ENCODE measurements at places on chromosomes 3 and 15.

DNA sequence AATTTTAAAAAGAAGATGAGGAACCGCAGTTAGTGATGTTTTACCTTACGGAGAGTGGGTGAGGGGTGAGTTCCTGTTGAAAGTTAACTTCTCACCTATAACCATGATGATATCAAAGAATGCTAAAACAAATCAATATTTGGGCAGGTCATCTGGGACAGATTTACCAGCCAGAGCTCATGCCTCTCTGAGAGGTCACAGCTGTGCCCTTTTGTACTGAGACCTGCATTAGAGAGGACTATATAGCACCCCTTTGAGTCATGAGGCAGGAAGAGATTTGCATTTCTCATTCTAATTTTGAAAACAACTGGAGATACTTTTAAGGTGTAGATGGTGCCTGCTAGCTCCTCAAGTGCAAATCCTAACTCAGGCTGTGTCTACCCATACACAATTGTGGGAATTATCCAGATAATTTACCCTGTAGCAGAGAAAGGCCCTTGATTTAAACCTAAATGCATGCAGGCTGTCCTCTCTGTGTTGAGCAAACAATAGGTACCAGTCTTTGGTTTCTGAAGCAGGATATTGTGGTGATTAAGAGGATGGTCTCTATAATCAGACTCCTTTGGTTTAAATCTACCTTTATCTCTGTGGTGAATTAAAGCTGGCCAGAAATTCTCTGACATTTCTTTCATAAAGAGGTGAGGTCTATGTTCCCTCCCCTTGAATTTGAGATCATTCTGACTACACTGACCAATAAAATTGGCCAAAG, 5.8 kb upstream of the TM4SF4 start:
- peak; percentile 47 for DNase-seq

DNA sequence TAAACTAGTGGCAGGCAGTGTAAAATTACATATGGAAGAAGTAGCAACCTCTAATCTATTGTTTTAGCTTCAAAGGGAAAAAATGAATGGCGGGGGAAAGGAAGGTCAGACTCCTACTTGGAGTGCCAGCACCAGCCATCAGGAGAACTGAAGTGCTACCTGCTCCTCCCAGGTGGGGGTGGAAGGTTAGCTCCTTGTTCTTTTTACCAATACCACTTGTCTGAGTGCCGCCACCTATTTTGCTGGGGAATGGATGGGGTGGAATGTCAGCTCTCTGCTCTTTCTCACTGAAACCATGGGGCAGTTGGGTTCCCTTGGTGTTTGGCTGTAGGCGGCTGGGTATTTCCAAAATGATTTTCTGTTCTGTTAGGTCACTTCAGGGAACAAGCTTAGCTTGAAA, 428.7 kb upstream of the EPHA3 start:
- no peak for DNase-seq

DNA sequence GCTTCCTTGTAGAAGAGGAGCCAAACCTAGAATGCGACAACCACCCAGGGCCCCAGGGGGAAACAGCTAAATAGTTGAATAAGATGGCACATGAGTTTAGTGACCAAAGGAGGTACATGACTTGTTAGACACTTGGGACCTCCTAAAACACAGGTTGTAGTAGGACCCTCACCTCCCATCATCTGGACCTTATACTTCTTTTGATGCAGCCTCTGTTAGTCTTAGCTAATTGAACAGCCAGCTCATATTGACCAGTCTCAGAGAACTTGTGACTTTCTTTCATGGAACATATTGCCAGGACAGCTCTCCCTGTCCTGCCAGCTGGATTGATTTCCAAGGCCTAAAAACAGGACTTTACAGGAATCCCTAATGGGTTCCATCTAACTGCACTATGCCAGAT, 45.0 kb downstream of the SPSB4 start:
- DNase-seq = no peak

DNA sequence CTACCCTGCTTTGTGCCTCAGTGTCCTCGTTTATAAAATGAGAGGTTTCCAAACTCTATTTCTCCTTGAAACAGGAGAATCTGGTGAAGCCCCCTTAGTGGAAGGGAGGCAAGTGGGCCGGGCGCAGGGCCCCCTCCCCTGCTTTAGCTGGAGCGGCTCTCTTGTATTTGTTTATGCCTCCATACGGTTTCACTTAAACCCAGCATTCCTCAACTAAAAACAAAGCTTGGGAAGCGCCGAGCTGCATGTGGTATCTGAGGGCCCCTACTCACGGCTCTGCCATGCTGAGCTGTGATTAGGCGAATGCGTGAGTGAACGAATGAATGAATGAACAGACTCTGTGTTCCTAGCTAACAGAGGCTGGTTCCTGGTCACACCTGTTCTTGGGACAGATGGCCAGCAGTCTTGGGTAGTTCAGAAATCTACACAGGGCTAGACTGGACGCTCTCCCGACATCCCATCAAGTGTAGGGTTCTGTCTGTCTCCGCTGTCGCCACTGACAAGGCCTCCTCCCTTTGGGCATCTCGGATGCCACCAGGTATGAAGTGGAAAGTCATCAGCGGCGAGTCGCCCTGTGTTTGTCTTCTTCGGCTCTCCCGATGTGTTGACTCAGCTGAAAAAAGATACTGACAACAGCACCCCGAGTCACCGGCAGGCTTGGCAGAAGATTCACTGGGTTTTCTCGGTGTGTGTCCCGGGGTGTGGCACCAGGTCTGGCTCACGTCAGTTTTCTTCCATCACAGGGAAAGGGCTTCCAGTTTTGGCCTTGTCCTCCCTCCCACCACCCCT, 42.4 kb upstream of the VPS8 start:
- DNase-seq = no peak

DNA sequence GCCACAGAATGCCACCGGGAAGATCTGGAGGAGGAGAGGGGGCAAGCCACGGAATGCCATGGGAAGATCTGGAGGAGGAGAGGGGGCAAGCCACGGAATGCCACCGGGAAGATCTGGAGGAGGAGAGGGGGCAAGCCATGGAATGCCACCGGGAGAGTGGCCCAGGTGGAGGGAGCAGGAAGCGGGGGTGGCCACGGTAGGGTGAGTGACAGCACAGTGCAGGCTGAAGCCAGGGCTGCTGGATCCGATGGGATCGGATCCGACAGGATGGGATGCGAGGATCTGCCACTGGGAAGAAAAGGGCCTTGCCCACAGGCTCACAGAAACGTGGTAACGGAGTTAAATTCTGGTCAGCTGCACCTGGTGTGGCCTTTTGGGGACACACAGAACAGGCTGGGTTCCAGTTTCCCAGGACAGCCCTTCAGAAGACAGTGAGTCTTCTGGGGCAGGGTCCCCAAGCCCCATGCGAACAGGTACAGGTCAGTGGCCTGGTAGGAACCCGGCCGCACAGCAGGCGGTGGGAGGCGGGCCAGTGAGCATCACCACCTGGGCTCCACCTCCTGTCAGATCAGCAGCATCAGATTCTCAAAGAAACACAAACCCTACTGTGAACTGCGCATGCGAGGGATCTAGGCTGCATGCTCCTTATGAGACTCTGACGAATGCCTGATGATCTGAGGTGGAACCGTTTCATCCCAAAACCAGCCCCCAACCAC, 58.8 kb downstream of the XXYLT1 start:
- no peak for DNase-seq

GRCh38 chr3:41848753-41849574, 112.9 kb downstream of the ULK4 start:
- DNase-seq = no peak

- no peak for DNase-seq
Measured at GRCh38 chr15:85423256-85423655, 42.9 kb downstream of the AKAP13 start.

DNA sequence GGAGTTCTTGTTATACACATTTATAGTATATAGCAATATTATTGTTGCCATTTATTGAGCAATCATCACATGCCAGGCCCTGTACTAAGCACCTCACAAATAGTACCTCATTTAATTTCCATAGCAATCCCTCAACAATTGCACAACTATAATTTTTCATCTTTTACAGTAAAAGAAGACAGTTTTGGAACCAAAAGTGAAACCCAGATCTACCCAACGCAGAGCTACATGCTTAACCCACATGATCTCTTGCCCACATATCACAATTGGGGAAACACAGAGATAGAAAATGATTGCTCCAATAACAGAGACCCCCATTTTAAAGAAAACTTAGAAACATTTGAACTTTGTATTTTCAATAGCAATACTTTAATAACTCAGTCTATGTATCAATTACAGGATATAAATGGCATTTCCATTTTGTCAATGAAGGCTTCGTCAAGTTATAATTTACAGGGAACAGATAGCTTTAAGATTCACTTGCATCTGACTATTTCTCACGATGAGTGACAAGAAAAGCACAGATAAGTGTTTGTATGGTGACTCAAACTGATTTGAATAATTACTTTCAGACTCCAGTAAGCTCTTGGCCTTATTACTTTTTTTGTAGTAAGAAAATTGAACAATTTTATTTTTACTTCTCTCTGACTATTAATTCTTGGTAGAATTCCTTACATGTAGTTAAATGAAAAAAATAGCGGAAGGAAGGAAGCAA, 38.7 kb upstream of the CCDC50 start:
- DNase-seq = peak; percentile 25

- no peak for DNase-seq
Measured at GRCh38 chr15:73015493-73015892, 36.8 kb upstream of the NEO1 start.

DNA sequence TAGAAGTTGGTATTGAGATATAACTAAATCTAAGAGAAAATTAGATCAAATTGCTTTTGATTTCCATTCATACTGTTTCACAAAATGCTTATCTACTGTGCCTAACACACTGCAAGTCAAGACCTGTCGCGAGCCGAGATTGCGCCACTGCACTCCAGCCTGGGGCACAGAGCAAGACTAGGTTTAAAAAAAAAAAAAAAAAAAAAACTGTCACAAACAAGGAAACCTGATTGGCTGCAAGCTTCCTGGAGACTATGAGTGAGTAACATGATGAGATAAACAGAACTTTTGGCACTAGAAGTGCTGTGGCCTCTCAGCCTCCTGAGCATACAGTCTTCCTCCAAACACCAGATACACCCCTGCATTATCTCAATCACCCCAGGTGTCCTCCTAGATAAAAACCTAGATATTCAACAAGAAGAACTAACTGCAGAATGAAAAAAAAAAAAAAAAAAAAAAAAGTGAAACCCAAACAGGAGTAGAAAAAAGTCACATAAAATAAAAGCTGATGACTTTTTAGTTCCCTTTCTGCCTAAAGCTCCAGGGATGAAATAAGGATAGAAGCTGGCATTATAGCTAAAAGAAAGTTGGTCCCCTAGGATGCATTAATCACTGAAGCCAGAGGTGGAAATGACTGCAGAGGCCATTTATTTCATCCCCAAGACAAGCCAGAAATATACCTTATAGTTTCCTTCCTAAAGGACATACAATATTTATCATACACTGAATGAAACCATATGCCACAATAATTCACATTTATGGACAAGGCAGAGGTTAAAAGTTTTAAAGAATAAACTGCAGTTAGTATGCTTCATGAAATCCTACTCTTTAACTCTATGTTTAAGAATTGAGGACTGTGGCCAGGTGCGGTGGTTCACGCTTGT, 82.4 kb downstream of the P3H2 start:
- DNase-seq = peak; percentile 91

DNA sequence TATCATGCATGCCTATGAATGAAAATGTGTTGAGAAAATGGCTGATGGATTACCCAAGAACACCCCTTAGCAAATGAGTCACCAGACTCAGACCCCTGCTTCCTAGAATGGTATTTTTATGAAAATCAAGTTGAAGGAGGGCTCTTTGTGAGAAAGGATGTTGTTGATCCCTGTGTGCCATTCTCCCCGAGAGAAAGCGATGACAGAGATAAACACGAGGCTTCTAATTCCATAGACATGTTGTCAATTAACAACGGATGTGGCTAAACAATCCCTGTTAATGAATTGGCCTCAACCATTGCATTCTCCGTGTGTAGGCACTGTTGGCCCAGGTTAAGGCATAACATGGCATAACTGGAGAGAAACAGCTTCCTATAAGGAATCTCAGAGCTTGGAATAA, 5.8 kb upstream of the OXTR start:
- no peak for DNase-seq

DNA sequence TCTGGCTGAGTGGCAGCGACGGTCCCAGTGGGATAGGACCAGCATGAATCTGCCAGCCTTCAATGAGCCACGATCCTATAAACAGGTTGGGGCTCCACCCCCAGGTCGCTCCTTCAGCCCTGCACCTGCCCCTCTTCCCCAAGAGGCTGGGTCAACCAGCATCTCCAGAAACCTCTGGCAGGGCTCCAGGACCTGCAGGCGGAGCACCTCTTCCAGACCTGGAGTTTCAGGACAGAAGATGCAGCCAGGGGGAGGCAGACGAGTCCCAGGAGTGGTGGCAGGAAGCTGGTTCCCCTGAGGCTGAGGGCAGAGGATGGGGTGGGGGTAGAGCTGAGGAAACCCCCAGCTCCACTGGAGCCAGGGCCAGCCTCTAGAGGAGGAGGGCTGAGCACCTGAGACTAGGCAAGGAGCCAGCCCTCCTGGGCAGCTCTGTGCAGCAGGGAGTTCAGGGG, at the start of gene PLA2G4D:
PLA2G4D (minus strand) TSS at position 51 of the 452 bp plus-strand sequence. CDS start 103 bp downstream, outside the sequence.
- no peak for DNase-seq

DNA sequence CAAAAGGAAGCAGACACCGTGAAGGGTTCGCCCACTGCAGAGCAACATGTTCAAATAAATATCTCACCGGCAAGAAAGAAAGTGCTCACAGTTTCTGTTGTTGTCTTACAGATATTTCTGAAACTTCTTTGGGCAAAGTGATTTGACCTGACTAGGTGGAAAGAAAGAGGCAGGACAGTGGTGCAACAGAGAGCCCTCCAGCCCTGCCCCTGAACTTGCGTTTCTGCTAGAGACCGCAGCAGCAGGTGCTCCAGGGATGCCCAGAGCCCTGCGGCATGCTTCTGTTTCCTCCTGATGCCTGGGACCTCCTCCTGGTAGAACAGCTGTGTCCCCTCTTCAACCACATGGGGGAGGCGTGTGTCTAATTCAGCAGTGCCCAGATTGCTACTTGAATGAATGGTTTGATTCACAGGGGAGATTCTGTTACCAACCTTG, 123.4 kb downstream of the ATP10A start:
- peak; percentile 38 for DNase-seq

DNA sequence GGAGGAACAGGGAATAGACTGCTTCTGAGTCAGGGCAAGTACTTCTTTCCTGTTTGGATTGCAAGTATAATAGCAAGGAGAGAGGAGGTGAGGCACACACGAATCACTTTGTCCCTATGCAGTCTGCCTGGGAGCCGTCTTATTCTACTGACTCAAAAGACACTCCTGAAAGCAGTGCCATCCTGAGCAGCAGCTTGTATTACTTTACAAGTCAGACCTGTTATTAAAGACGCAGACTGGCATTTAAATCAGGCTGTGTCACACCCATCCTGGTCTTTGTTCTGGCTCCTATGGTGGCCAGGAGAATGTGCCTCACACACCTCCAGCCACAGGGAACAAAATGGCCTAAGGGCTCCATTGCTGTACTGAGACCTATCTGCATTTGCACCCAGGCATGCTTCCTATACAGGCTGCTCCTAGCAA, 17.9 kb upstream of the SQOR start:
- peak; percentile 57 for DNase-seq
